CD8-positive, alpha-beta T cell (primary cell): ENCODE measurements at places on chromosomes 4 and X. TPM values are rescaled to one million over a fixed set of nuclear protein-coding genes. Genes with fewer than 3 reads are reported as not detected.
A peak's percentile ranks its signal among the peaks of the same experiment; 100 is the strongest.

The CABS1 gene
- total RNA-seq = not detected

The DRD5 gene
- total RNA-seq = not detected

- DNase-seq = peak; percentile 41
Observed at GRCh38 chrX:102345916-102346315, 93.9 kb downstream of the NXF2B start.

DNA sequence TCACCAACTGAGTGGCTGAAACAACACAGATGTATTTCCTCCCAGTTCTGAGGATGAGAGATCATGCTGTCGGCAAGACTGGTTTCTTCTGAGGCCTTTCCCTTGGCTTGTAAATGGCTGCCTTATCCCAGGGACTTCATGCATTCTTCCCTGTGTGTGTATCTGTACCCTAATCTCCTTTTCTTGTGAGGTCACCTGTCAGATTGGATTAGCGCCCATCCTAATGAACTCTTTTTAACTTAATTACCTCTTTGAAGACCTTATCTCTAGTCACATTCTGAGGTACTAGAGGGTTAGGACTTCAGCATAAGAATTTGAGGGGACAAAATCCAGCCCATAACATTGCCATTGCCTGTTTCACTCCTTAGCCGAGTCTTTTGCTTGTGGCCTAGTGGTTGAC, 59.5 kb upstream of the TMEM150C start:
- no peak for DNase-seq

DNA sequence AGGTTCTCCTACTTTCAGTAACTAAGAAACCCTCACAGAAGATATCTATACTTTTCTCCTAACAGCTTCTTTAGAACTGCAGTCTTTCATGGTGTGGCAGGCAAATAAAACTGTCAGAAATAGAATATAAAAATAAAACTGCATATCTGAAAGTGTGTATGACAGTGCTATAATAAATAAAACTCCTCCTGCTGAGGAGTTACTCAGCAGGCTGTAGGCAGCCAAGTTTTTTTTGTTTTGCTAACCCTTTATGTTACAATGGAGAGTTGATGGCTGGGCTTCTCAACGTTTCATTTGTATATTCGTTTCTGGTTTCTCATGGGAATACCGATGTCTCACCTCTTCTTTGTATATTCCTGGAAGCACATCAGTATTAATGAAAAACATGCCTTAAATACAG, 18.2 kb upstream of the UGT2B10 start:
- DNase-seq = no peak

The SMIM14 gene
- total RNA-seq = 1.4 TPM

GRCh38 chr4:15654593-15655222, 449 bp downstream of the FBXL5 start:
- DNase-seq = peak; percentile 8

- no peak for DNase-seq
Observed at GRCh38 chrX:153312842-153313241, 8.7 kb downstream of the PNMA6F start.

The ADGRL3 gene
- not detected for total RNA-seq

GRCh38 chr4:43132010-43132582, 239.6 kb downstream of the GRXCR1 start:
- no peak for DNase-seq

- DNase-seq = no peak
Observed at GRCh38 chr4:106017975-106018374, 122.7 kb downstream of the NPNT start.

The FRMD7 gene
- total RNA-seq = not detected

GRCh38 chrX:109704563-109704962, 28.5 kb downstream of the ACSL4 start:
- no peak for DNase-seq

DNA sequence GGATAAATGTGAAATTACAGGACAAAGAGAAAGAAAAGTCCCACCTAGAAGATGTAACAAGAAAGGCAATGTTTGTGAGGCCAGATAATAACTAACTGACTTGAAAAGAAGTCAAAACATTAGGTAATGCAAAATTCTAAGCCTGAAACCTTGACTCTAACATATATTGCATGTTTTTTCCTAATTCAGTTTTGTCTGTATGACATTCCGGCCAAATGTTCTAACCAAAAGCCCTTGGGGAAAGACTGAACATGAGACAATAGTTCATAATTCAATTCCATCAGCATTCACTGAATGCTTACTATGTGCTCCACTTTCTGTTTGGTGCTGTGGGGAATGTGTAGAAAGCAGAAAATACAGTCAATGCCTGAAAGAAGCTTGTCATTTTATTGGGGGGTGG, 84.8 kb upstream of the PLAC1 start:
- no peak for DNase-seq

The MAGEB17 gene
- not detected for total RNA-seq

DNA sequence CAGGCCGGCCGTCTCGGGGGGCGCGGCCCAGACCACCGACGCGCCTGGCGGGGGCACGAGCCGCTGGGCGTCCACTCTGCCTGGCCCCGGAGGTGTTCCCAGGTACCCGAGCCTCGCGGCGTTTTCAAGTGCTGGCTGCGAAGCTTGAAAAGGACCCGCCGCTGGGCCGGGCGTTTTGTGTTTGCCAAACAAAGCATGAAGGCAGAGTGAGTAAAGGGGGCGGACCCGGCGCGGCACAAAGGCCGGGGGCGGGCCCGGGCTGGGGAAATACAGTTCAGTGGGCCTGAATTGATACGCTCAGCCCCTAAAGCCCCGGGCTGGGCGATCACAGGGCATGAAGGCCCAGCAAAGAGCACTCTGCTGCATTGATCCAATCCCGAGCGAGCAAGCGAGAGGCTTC, 65.4 kb downstream of the SOX3 start:
- no peak for DNase-seq

DNA sequence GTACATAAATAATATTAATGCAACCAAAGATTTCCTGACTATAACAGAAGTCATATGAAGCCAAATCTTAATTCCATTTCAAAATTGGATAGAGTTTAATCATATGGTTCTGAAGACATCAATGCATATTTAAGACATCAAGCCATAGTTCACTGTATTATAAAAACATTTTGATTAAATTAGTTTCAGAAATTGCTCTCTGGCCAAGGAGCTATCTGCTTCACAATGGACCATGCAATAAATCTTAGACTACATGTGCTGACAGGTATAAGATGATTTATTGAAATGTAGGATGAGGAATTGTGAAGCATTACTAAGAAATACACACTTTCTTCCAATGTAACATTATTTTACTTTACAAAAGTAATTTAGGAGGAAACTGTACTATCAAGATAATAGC, 81.6 kb downstream of the MID1 start:
- no peak for DNase-seq

DNA sequence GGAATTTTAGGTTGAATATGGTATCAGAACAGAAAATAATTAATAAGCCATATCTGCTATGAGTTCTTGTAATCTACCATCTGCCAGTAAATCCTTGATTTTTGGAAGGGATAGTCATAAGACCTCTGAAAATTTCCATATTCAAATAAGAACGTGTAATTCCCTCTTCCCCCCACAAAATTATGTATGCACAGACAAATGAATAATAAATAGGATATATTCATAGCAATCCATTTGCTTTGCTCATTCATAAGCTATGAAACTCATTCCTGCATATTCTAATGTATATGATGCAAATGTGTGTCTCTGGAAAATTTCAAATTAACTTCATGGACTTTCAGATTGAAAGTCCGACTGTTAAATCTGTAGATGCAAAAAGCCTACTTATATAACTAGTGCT, 833.1 kb upstream of the GRID2 start:
- DNase-seq = no peak

DNA sequence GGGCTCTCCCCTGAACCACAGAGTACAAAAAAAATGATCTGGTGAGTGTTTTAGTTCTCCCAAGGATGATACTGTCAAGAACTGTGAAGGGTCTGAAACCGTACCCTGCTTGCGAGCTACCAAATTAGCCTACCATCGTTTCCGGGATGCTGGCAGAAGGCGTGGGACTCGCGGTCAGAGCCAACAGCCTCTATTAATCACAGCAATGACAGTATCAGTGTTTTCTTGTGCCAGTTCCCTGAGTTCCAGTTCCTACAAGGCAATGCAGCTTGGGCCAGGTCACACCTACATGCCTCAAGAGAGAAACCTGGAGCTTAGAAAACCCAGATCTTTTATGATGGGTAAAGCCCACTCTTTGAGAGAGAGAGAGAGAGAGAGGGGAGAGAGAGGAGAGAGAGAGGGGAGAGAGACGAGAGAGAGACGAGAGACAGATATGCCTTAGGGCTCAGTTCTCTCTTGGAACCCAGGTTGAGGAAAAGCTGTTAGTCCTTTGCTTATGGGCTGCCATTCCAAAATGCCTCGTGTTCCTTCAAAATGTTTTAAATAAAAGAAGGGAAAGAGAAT, 327.8 kb downstream of the ARHGAP10 start:
- DNase-seq = no peak

DNA sequence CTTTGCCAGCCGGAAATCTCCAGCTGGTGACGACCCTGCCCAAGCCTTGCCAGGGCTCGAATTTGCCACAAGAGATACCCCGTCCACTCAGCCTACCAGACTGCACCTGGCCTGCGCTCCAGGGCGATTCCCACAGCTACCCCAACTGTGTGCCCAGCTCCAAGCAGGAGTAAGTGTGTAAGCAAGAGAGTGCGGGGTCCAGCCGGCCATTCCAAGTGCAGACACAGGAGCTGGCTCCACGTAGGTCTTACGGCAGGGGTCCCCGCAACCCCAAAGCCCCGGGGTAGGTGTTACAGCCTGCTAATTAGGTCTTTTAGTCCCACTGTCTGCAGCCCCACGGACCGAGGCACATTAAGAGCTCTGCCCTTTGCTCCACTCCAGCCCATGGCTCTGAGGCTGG, 1305.2 kb downstream of the ARAP2 start:
- no peak for DNase-seq

GRCh38 chr4:184112006-184112550, 105.6 kb downstream of the ENPP6 start:
- DNase-seq = no peak

GRCh38 chr4:4677556-4678522, 136.0 kb upstream of the STX18 start:
- no peak for DNase-seq

The DSPP gene
- total RNA-seq = not detected

DNA sequence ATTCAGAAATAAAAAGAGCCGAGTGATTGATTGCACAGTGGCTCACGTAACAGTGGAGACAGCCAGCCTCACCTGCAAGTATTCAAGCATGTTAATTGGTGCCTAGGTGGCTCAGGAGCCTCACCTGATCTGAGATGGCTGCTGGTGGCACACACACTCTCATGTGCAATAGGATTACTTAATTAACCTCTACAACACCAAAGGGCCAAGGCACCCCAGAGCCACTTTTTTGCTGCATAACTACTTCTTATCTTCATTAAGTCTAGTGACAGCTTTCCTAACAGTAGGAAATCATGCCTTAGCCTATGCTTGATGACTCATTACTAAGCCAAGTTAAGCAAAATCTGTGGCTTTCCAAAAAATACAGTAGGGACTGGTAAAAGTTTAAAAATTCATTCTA, 117.3 kb upstream of the NOCT start:
- no peak for DNase-seq

- no peak for DNase-seq
Observed at GRCh38 chr4:138334346-138335016, 92.3 kb upstream of the SLC7A11 start.

The EGFL6 gene
- not detected for total RNA-seq

DNA sequence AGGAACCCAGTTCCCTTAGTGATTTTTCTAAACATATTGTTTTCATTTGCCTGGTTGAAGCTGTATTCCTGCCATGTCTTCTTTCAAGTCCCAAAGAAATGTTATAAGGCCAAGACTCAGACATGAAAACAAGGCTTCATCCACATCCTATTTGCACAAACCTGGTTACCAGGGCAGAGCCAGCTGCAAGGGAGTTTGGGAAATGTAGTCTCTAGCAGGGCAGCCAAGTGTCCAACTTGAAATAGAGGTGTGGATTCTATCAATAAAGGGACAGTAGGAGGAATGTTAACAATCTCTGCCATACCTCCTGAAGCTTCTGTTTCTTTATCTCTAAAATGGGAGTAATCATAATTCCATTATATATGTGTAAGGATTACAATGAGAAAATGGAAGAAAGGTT, 56.6 kb downstream of the INTS12 start:
- no peak for DNase-seq

The FBXL5 gene
- total RNA-seq = 60.4 TPM

- DNase-seq = no peak
Observed at GRCh38 chr4:48370260-48371134, 29.2 kb downstream of the SLAIN2 start.

The CLDN2 gene
- not detected for total RNA-seq

DNA sequence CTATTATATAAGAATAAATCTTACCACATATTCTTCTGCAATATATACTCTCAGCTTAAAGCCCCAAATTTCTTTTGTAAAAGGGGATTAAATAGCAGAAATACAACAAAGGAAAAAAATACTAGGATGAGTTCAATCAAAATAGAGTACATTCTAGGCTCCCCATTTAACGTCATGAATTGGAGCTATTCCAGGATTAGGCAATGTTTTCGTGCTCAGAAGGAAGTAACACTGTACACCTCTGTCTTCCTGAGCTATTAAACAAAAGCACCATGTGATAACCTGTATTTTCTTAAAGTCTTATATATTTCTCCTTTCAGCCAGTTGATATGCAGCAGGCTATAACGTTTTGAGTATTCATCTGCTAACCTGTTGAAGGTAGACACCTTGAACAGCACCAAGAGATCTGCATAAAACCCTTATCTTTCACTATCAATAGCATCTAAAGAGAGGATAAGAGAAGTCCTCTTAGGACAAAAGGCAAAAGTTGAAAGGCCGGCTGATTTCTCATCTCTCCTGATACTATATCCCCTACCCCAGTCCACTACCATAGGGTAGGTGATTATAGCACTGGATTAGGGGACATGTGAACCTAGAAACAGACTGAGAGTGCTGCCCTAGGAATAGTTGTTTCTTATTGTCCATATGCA, 31.5 kb downstream of the TEC start:
- peak; percentile 4 for DNase-seq

GRCh38 chrX:78532363-78532762, 126.8 kb downstream of the RTL3 start:
- no peak for DNase-seq

The CCKAR gene
- not detected for total RNA-seq

DNA sequence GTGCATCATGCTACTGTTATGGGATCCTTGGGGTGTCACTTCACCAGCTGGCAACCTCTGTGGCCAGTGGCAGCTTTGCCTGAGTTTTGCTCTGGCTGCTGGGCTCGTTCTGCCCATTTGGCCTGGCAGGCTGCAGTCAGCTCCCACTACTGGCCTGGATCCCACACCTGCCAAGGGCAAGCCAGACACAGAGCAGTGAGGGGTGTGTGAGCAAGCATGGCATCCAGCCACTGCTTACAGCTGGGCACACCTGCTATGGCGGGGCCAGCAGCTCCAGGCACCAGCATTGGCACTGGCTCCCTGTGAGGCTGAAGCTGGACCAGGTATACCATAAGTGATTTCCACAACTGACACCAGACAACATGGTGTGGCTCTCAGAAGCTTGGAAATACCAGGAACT, 183.4 kb downstream of the NPFFR2 start:
- DNase-seq = no peak

The GABRG1 gene
- not detected for total RNA-seq

GRCh38 chr4:74338792-74339333, 26.1 kb upstream of the EREG start:
- no peak for DNase-seq

The F8A1 gene
- 23.2 TPM for total RNA-seq

- DNase-seq = no peak
Observed at GRCh38 chr4:236028-236427, 69.2 kb downstream of the ZNF732 start.

- DNase-seq = peak; percentile 52
Observed at GRCh38 chr4:337932-338758, 531 bp downstream of the ZNF141 start.

- no peak for DNase-seq
Observed at GRCh38 chr4:150207871-150208270, 129.6 kb downstream of the DCLK2 start.

The PCSK1N gene
- total RNA-seq = 4.9 TPM

GRCh38 chrX:15914486-15914885, 59.9 kb upstream of the AP1S2 start:
- DNase-seq = no peak
